ENCODE measurements at places on chromosomes 4 and X.
A peak's percentile ranks its signal among the peaks of the same experiment; 100 is the strongest.

- DNase-seq: no peak
Measured at GRCh38 chr4:144712775-144713174, 66.8 kb downstream of the HHIP start.

GRCh38 chrX:100395781-100396180, 14.3 kb downstream of the PCDH19 start:
- DNase-seq: no peak

DNA sequence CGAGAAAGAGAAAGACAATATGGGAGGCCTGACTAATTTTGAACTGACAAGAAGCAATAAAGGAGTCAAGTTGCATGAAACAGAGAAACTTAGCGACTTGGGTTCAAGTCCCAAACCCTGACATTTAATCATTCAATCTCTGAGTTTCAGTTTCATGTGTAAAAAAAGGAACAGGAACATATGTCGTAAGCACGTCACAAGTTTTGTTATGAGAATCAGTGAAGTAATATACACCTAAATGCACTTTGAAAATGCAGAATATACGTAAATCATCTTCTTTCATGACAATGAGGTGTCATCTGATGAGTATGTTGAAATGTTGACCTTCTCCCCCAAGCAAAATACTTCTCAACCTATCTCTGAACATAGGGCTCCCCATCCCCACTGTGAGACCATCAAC, 10.4 kb downstream of the ACOT9 start:
- no peak for DNase-seq

DNA sequence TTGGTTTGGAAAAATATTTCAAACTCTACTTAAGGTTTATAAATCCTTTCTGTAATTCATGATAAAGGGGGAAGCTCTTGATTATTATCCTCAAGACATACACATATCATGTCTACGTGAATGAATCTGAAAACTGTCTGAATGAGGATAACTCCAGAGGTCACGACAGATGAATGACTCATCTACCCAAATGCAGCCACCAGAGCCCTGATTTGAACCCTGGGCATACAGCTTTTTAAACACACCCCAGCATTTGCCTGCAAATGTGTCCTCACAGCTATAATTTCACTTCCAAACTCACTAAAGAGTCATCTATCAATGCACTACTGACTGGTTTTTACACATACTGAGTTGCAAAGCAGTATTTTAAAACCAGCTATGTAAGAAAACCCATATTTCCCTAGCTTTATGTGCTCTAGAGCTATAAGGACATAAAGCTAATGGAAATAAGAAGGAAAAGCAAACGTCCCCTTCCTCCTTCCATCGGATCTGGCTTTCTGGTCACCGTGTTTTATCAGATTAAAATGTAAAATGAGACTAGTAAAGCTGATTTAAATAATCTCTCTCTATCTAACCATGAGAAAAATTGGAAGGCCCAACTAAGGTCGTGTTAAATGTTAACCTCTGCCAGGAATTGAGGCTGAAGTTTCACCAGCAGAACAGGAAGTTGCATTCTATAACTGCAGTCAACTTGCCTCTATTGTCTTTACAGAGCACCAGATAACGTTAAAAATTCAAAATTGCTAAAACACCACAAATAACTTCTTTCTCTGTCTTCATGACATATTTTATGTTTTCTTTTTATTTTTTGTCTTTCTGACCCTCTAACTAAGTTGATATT, 63.1 kb upstream of the SPP1 start:
- DNase-seq: no peak

- DNase-seq: peak; percentile 42
Measured at GRCh38 chr4:161256716-161257115, 907.1 kb downstream of the FSTL5 start.

GRCh38 chr4:76251441-76252270, at the start of gene FAM47E:
Gene FAM47E, plus strand, starts transcription at chr4:76251721. Its CDS starts 26 bp downstream, at chr4:76251747.
- DNase-seq: peak; percentile 19

DNA sequence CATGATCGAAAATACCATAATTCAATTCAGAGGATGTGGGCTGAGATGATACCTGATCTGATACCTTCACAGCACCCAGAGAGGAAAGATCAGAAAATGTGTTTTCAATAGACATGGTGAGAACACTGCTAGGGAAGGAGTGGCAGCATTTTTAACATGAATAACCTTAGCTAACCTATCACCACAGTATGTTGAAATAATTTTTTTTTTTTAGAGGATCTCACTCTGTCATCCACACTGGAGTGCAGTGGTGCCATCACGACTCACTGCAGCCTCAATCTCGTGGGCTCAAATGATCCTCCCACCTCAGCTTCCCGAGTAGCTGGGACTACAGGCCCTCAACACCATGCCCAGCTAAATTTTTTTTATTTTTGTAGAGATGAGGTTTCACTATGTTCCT, 90.5 kb upstream of the RAPGEF2 start:
- no peak for DNase-seq

GRCh38 chr4:30537456-30537855, 182.7 kb upstream of the PCDH7 start:
- peak; percentile 56 for DNase-seq

GRCh38 chr4:96913441-96914080, 1073.7 kb downstream of the PDHA2 start:
- no peak for DNase-seq

DNA sequence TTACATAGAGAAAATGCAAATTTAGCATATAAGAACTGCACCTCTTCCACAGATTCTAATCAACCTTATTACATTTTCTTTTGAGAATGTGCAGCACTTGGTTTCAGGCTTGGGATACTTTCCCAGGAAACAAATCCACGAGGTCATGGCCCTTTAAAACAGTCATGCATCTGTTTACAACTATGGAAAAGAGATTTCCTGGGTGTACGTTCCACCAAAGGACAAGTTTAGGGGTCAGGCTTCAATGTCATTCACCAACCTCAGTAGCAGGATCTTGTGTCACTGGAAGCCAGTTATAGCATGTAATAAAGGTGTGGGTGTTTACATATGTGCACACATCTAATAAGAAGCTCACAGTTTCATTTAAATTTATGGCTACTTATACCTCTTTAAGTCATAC, 30.7 kb downstream of the EREG start:
- DNase-seq: no peak

DNA sequence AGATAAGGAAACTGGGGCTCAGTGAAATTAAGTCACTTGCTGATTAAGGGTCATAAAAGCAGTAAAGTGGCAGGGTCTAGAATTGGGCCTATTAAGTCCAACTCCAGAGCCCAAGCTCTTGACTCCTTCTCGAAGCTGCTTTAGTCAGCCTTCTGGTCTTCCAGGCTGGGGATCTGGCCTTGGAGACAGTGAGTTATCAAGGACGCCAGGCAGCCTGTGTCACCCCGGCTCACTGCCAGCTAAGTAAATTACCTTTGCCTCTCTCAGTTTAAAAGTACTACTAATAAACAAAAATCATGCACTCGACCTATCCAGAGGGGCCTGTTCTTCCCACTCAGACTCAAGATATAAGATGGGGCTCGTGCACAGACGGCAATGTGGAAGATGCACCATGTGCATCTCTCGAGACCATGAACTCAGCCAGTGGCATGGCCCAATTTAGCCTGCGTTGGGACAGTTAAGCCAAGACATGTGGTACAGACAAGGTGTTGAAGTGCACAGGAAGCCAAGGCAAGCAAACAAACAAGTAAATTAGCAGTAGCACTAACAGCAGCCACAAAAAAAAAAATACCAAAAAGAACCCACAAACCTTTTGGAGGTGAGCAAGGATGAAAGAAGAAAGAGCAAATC, 62.0 kb upstream of the MAP3K15 start:
- DNase-seq: no peak

GRCh38 chr4:46124773-46125413, 1.0 kb upstream of the GABRG1 start:
- peak; percentile 56 for DNase-seq

- no peak for DNase-seq
Measured at GRCh38 chrX:57406149-57406548, 119.6 kb downstream of the FAAH2 start.

- DNase-seq: no peak
Measured at GRCh38 chrX:72630185-72630584, 57.5 kb upstream of the HDAC8 start.

DNA sequence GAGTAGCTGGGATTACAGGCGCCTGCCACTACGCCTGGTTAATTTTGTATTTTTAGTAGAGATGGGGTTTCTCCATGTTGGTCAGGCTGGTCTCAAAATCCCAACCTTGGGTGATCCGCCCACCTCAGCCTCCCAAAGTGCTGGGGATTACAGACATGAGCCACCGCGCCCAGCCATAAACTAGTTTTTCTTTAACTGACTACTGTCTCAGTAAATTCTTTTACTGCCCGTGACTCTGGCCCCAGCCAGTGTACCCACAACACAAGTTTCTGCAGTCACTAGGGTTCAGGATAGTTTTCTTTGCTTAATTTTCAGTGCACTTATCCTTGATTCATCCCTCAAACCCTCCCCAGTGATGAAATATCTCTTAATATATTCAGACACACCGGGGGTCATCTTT, 8.3 kb downstream of the SHROOM2 start:
- peak; percentile 33 for DNase-seq

DNA sequence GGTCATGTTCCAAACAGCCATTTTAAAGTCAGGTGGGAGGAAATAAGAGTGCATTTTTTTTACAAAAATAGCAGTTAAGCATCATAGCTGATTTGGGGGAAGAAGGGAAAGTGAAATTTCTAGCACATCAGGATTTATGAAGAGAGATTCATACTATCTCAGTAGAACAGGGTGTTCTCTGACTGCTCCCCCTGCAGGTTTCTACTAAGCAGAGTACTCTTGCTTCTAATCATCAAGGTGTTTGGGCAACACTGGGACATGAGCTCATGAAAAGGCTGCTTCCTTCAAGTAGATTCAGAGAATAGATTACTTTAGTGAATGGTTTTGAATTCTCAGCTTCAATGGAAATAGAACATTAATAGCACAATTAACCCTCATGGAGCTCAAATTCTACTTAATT, 591.4 kb upstream of the PCDH10 start:
- peak; percentile 2 for DNase-seq

DNA sequence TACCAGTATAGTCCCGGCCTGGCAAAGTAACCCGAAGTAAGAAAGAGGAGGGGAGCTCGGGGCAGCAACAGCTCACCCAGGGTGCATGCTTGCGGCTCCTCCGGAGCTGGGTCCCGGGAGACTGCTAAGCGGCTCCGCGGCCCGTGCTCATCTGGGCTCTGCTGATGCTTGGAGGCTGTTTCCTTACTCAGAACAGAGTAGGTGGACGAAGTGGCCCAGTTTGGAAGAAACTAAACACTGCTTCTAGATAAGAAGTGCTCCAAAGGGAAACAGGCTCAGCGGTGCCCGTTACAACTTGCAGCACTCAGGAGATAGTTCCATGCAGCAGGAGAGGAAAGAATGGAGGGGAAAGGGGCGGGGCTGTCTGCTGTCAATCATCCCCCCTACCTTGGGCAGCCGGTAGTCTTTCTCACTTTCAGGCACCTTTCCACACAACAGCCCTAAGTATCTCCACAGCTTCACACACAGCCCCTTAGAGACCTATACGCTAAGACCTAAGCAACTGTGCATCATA, at the start of gene COL4A6:
COL4A6 (minus strand) TSS at position 313 of the 514 bp plus-strand sequence; CDS start at position 87, 226 bp downstream.
- DNase-seq: no peak

- DNase-seq: no peak
Measured at GRCh38 chr4:38983291-38983690, 48.9 kb downstream of the TMEM156 start.

GRCh38 chr4:101256222-101256621, 91.1 kb downstream of the PPP3CA start:
- no peak for DNase-seq

GRCh38 chrX:105821471-105822121, 743 bp upstream of the NRK start:
- no peak for DNase-seq

DNA sequence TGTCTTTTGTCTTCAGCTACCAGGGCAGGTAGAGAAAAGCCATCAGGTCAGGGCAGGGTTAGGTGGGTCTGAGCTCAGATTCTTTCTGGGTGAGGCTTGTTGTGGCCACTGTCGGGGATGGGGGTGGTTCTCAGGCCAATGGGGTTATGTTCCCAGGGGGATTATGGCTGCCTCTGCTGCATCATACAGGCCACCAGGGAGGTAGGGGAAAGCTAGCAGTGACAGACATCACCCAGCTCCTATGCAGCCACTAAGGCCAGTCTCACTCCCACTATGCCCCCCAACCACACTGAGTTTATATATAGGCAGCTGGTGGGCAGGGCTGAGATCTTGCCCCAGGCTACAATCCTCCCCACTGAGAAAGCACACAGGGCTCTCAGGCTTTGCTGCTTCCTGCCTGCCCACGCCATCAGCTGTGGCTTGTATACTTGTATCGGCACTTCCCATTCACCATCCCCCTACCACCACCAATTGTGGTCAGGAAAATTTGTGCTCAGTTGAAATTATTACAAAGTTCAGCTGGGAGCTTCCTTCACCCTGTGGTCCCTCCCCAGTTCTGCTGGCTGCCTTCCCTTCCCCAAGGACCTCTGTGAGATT, 72.6 kb upstream of the PTPN13 start:
- peak; percentile 45 for DNase-seq

Data from A673 (cell line).